ENCODE measurements at places on chromosomes 2 and 18.

- no peak for DNase-seq
These were observed 531.1 kb downstream of the PARD3B start for GRCh38 chr2:205076405-205076804.

DNA sequence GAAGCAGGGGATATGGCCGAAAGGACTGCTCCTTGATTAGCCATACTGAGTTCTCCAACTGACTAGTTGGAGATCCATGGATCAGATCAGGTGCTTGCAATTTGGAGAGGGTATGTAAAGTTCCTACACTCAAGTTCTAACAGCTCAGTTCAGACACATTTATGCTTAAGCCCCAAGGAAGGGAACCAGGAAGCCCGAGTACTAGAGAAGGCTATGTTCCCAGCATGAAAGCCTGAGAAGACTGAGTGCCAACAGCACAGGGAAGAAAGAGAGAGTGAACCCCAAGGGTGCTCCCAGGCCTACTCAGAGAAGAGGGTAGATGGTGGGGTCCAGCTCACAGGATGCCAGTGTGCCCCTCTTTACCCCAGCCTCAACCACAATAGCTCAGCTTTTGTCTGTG, 16.1 kb upstream of the SPTBN1 start:
- DNase-seq, result no peak

- DNase-seq, result no peak
These were observed 5.0 kb upstream of the FARP2 start for GRCh38 chr2:241350878-241351639.

DNA sequence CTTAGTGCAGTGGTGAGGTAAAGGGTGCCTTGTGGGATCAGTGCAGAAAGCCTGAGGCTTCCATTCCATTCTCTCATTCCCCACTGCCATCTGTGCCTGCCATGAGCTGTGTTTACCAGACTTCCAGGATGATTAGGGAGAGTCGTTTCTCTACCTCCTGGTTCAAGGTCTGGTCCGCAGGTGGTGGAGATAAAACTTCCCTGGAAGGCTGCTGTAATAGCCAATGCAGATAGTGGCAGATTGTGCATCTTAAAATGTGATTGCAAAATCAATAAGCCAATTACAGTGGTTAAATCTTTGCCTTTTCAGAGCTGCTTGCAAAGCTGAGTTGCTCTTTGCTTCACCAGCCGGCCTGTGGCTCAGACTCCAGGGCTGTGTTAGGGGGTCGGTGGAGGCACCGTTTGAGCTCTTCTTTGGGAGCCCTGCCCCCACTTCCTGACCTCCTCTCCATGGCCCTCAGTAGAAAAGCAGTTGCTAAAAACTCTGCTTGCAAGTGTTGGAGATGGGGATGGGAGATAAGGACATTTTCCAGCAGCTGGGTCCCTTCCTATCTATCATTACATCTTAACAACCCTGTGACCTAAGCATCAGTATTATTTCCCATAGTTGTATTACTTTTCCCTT, 95.2 kb upstream of the HS6ST1 start:
- no peak for DNase-seq

- DNase-seq, result no peak
These were observed 42.1 kb downstream of the GRHL1 start for GRCh38 chr2:9993488-9994165.

- DNase-seq, result peak; percentile 83
These were observed at the start of gene TYMS for GRCh38 chr18:657311-658000. Gene TYMS (plus strand): TSS chr18:657653. CDS start chr18:657743, 90 bp downstream.

- peak; percentile 48 for DNase-seq
These were observed 92.0 kb upstream of the MSH2 start for GRCh38 chr2:47310801-47311560.

DNA sequence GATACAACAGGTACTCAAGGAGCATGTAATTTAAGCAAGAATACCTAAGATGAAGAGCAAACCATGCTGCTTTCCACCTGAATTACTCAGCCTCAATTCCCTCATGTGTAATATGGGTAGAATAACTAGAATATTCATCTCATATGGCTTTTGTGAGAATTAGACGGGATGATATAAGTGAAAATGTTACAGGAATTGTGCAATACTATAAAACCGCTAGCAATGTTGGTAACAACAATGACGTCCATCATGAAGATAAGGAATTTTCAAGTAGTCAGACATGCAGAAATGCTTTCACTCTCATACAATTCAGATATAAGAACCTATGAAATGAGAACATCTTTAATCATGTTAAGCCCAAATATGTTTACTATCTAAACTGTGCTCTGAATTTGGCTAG, 2106.6 kb upstream of the CELF4 start:
- no peak for DNase-seq

GRCh38 chr2:218807626-218808025, 24.0 kb downstream of the PRKAG3 start:
- no peak for DNase-seq

DNA sequence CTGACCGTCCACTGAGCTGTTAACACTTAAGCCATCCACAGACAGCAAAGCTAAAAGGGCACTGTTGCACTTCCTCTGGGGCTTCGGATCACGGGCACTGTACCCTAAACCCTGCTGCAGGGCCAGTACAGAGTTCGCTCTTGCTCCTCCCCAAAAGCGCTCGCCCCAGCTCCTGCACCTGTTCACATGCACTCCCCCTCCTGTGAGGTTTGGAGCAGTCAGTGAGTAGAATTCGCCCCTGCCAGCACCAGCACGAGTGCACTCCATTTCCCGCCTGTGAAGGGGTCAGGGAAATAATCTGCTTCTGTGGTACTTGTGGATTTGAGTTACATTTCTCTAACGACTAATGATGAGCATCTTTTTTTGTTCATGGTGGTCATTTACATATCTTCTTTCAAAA, 158.8 kb downstream of the PTPRM start:
- DNase-seq, result no peak

DNA sequence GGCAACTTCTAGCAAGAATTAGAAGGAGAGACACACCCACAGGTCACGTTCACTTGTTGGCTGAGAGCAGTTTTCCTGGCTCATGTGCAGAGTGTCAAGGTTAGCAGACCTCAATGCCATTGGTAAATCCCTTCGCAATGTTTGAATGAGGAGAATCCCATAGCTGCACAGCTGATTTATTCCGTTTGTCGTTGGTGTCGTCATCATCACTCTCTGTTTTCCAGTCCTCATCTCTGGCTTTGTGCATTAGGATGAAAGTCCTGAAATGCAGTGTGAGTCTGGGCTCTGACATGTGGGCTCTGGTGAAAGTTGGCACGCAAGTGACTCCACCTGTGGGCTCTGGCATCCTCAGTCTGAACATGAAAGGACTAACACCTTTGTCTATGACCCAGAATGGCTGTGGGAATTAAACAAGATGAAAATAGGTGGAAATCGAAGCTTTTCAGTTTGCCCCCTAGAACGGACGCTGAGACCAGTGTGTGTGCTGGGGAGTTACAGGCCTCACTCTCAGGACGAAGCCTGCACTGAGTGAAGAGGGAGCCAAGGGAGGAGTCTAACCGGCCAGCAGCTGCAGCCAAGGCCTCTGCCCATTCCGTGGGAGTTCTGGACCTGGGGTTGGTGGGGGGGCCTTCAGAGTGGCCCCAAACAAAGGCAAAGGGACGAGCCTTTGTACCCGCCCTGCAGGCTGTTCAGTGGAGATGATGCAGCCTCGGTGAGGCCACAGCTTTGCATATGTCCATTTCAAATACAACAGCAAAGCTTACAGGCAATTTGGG, 74.8 kb upstream of the ZNF516 start:
- no peak for DNase-seq

DNA sequence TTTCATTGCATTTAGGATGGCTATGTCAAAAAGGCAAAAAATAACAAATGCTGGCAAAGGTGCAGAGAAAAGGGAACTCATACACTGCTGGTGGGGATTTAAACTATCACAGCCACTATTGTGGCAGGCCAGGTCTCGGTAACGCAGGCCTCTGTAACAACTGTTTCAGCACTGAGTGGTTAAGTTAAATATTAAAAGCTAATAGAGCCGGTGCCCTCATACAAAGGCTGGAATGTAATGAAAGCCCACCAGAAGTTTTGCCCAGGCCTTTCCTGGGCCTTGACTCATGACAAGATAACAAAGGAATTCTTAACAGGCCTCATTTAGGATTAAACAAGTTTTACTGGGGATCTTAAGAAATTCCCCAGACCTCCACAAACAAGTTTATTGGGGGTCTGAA, 10.7 kb downstream of the MERTK start:
- no peak for DNase-seq

- DNase-seq, result no peak
These were observed 196.9 kb downstream of the ANKRD30B start for GRCh38 chr18:14944838-14945237.

DNA sequence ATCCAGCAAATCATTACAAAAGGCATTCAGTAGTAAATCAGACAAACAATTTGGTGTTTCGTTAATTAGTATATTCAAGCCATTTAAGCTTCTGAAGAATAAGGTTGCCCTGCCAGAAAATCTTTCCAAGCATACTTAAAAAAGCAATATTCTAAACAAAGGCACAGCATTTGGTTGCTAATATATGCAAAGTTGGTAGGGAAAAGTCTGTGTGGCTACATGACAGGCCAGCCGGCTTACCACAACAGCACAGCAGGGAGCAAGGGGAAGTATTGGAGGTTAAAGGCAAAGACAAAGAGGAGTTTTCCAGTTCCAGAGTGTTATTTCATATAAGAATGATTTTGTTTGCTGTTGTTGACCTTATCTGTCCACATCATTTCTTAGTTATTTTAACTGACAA, 282.3 kb downstream of the MBD5 start:
- DNase-seq, result no peak

- DNase-seq, result no peak
These were observed 118.8 kb downstream of the SETBP1 start for GRCh38 chr18:44799382-44799906.

- DNase-seq, result no peak
These were observed 65.6 kb downstream of the MYOM1 start for GRCh38 chr18:3154214-3154613.

GRCh38 chr18:42893977-42894376, 221.5 kb downstream of the RIT2 start:
- DNase-seq, result no peak

DNA sequence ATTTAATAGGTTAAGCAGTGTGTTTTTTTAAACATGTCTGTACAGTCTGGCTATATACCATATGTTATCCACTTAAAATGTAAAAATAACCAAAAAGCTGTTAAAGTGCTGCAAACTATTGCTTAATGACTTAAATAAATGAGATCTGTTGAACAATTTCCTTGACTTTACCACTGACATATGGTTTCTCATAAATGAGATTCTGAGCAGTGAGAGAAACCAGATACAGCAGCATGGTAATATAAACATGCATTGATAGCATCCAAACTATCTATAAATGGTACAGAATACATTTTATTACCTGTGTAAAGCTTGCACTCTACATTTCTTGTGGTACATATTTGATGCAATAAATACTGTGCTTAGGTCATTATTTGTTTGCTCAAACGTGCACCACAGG, 36.3 kb upstream of the TTC21B start:
- no peak for DNase-seq

GRCh38 chr2:217048730-217049129, 188.9 kb upstream of the TNP1 start:
- no peak for DNase-seq

- DNase-seq, result no peak
These were observed 298.8 kb upstream of the FANCL start for GRCh38 chr2:58539973-58540372.

DNA sequence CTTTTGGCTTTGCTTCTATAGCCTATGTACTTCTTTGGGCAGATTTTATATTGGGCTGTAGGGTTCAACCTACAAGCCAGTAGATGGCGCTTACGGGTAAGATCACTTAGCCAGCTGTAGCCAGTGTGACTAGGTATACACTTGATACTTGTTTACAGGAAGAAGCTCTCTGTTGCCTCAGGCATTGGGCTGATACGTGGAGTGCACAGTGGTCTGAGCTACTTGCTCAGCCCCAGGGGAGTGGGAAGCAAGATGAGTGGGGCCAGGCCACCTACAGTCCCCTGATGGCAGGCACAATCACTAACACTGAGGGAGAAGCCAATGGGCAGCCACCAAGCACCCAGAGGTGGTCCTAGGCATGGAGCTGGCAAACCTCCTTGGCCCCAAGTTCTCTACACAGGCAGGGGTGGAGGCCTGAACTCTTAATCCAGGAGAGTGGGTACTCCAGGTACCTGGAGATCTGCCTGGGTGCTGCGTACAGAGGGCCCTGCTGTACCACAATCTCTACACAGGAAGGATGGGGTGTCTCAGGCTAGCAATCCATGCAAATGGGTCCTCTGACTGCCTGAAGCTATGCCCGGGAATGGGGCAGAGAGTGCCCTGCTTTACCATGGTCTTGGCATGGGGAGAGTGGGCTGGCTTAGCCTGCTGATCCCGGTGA, 122.2 kb downstream of the NCOA1 start:
- DNase-seq, result no peak

GRCh38 chr2:60998628-60999545, 18.6 kb upstream of the PEX13 start:
- DNase-seq, result peak; percentile 28

DNA sequence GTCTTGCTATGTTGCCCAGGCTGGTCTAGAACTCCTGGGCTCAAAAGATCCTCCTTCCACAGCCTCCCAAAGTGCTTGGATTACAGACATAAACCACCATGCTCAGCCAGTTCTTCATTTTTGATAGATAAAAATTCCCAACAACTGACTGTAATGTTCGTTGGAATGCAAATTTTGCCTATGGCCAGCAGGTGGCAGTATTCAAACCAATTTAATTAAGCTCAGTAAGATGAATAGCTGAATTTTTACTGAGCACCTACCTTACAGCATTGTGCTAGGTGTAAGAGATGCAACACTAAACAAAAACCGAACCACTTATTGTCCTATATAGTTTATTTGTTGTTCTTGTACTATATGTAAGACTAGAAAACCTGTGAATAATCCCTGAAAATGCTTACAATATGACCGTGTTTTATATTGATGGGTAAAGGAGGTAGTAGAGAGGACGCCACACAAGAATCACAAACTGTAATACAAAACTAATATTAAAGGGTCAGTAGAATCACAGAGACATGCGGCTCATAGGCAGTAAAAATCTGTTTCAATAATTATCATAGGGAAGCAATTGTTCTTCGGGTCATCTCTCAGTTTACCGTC, 8.2 kb upstream of the TMEM182 start:
- DNase-seq, result peak; percentile 22

DNA sequence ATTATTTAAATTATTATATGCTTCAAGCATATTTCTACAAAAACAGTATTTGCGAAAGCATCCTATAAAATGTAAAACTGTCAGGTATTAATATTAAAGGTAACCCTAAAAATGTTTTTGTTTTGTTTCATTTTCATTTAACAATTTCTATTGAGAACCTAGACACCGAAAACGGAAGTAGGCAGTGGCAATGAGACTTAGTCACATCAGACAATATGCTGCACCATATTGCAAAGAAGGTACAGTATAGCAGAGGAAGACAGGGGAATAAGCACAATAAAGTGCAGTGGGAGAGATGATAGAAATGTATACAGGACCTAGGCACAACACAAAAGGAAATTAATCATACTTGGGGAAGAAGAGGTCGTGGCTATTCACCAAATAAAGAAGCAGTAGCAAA, 12.2 kb downstream of the SCN1A start:
- DNase-seq, result no peak

- no peak for DNase-seq
These were observed 11.5 kb downstream of the CD226 start for GRCh38 chr18:69936191-69936558.
